A549 (cell line): ENCODE measurements at places on chromosomes 12 and 14. TPM values are rescaled to one million over a fixed set of nuclear protein-coding genes. Genes with fewer than 3 reads are reported as not detected.

FSCB gene
- not detected in 3 replicates for polyA plus RNA-seq

LRCOL1 gene
- not detected in 3 replicates for polyA plus RNA-seq

RHEBL1 gene
- polyA plus RNA-seq, result 1.8 to 2.4 TPM (median 2.1 TPM) in 3 replicates

RIN3 gene
- polyA plus RNA-seq, result 14.5 to 17.6 TPM (median 15.7 TPM) in 3 replicates

KRT71 gene
- polyA plus RNA-seq, result not detected in 3 replicates
